ENCODE measurements at places on chromosomes 5 and 9.
A peak's percentile ranks its signal among the peaks of the same experiment; 100 is the strongest.

DNA sequence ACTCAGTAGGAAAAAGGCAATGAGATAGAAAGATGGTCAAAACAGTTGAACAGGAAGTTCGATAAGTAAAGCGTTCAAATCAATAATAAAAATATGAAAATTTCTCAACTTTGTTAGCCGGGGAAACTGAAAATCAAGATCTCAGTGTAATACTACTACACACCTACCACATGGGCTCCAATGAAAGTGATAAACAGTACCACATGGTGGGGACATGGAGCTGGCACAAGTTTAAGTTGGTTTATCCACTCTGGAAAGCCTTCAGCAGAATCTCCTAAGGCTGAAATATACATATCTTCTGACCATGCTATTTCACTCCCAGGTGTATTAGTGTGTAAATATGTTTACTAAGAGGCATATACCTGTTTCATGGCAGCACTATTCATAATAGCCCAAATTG lies 126.8 kb downstream of the NXNL2 start:
- no peak for DNase-seq

GRCh38 chr5:73966451-73966850 lies 340.5 kb downstream of the ARHGEF28 start:
- no peak for DNase-seq

- DNase-seq = no peak
Observed at GRCh38 chr5:14200312-14200990, 57.3 kb downstream of the TRIO start.

DNA sequence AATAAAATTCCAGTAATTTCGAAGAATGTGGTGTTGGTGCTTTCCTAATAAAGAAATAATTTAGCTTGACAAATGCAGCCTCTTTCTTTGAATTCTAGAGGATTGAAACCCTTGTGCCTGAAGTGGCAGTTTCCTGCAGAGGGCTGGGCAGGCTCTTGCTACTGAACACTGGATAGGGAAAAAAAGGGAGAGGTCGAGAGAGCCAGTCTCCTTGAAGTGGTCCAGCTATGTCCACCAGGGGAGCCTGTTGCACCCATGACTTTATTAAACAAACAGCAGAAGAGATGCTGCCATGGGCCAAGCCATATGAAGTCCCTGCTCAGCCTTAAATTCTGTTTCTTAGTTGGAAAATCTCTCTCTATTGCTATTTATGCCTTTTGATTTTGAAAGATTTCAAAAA lies 178.4 kb downstream of the SMARCA2 start:
- no peak for DNase-seq

DNA sequence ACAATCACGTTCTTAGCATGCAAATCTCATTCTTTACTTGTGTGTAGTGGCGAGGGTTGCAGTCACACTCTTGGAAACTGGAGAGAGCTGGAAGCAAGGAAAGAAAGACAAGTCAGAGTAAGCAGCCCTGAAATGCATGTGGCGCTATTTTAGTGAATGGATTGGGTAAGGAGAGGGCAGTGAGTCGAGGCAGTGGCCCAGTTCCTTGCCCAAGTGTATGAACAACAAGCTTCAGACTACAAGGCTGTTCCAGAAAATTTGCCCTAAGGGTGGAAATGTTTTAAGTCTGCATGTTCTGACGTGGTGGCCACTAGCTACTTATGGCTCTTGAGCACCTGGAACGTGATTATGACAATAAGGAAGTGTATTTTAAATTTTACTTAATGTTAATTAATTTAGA lies 59.4 kb upstream of the PTPN3 start:
- DNase-seq = no peak

- no peak for DNase-seq
Observed at GRCh38 chr5:138784590-138784989, 31.4 kb downstream of the CTNNA1 start.

DNA sequence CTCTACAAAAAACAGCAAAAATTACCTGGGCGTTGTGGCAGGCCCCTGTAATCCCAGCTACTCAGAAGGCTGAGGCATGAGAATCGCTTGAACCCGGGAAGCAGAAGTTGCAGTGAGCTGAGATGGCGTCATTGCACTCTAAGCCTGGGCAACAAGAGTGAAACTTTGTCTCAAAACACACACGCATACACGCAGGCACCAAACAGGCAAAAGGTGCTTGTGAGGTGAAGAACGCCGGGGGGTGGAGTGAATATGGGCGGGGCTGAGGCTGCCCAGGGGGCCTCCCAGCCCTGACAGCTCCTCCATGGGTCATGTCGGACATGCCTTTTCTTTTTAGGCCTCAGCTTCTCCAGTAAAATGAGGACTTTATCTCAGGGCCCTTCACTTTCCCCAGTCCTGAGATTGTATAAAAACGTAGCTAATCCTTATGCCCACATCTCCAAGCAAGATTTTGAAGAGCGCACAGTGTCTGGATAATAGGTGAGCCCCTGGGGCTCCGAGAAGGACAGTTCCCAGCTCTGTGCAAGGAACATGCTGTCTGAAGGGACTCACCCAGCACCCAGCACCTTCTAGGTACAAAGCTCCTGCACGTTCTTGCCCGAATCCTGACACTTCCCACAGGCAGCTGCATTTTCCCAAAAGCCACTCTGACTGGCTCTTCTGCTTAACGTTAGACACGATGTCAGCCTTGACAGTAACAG lies 168.3 kb downstream of the COL23A1 start:
- DNase-seq = no peak

GRCh38 chr9:122276096-122276495 lies 11.4 kb downstream of the MRRF start:
- DNase-seq = no peak

- DNase-seq = peak; percentile 67
Observed at GRCh38 chr5:177116631-177117373, 16.8 kb upstream of the NSD1 start.

GRCh38 chr9:129237803-129238202 lies 59.7 kb upstream of the IER5L start:
- no peak for DNase-seq

DNA sequence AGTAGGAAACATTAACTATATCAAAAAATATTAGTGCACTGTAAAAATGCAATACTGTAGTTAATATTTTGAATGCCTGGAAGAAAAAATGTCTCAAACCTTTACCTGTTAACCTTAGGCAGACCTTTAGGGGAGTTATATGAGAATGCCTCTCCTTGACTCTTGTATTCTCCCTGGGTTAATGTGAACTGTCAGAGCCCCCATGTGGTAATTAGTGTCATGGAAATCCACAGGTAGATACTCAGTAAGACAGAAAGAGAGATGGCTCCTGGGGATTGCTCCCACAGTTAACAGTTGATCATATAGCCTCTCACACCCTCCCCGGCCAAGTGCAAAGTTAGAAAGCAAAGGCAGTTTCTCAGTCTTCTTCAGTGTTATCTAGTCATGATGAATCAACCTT lies 742.8 kb downstream of the NR2F1-AS1 start:
- no peak for DNase-seq

- DNase-seq = no peak
Observed at GRCh38 chr9:129023036-129023907, 4.9 kb downstream of the SH3GLB2 start.

DNA sequence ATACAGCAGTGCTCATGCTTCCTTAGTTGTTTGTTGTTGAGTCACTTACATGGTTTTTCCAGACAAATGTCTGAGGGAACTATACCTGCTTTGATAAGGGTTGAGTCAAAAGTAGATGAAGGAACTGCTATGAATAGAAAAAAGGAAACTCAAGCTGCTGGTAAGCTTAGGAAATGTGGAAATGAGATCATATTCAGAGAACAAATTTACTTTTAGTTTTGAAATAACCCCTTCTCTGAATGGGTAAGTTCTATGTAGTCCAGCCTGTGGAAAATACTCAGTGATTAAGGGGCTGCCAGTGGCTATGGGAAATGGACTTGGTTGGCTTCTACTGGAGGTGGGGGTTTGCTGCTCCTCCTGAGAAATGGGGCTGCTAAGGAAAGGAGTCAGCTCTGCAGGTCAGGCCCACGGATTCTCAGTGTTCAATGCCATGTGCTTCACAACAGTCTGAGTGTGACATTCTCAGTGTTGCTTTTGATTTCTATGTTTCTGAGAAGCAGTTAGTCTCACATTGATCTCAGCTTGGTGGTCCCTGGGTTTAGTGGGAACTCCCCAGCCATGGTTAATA lies 47.7 kb upstream of the GLRX start:
- no peak for DNase-seq

- DNase-seq = no peak
Observed at GRCh38 chr5:146040527-146040926, 64.8 kb downstream of the PLAC8L1 start.

DNA sequence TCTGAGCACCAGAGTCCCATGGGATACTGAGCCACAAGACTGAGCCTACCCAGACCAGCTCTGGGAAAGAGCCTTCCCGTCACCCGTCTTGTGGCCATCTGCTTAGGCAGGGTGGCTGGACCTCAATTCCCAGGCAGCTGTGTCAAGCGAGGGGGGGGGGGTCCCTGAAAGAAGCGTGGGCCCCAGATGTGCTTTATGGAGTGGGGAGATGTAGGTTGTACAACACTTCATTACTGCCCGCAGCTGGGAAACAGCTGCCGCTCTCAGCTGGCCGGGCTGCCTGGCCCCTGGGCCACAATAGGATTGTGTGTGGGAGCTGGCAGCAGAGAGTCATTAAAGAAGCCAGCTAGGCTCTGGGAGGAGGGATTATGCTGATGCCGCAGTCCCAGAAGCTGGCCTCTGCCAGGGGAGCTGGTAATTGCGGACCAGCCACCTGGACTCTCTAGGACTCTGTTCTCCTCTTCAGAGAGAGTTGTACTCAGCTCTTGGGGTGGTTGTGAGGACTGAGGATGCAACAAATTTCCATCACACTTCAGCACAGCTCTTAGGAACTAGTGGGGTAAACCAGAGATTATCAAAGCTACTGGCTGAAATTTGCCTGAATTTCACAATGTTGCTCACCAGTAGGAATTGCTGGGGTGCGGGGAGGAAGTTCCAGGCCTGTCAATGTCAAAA lies 145.4 kb downstream of the GADD45G start:
- DNase-seq = no peak

GRCh38 chr9:96450613-96451528 lies 902 bp downstream of the HABP4 start:
- peak; percentile 34 for DNase-seq

DNA sequence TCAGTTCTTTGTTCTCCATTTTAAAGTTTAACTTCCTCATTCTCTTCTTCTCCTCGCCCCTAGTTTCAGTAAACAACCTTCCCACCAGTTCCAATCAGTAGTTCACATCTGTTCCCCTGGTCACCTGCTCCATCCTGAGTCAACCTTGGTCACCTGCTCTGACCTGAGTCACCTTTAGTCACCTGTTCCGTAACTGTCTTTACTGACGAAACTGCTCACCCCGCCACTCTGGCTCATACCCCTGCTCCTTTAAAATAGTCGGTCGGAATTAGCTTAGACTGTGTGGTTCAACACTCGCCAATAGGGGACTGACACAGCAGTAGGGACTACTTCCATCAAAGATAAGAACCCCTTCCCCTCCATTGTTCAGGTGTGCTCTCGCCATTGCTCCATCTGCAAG lies 76.3 kb upstream of the GPBP1 start:
- DNase-seq = no peak

GRCh38 chr9:93110311-93110855 lies 14.4 kb downstream of the CARD19 start:
- DNase-seq = no peak

- no peak for DNase-seq
Observed at GRCh38 chr5:180072256-180072548, 643 bp upstream of the RNF130 start.

DNA sequence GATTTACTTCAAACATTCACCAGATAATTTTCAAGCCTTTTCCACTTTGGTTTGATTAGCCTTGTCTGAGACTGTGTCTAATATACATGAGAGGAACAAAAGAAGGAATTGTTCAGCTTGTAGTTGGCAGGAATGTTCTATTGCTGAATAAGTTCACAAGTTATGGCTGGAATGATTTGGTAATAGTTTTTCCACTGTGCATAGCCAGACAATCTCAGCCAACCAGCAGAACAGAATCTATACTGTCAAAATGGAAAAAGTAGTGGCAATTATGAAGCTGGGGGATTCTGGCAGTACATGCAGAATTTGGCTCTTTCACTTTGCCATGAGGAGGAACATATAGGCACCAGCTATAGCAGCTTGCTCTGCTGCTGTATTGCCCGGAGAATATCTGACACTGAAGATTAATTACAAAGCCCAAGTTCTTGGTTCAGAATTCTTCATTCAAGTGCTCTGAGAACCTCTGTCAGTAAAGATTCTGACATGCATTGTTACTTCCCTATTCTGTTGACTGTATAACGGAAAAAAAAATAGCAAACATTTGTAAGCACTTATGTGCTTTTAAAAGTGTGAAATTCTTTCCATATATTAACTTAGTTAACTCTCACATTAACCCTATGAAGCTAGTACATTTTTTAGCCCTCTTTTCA lies 150.6 kb downstream of the PRR16 start:
- DNase-seq = no peak

DNA sequence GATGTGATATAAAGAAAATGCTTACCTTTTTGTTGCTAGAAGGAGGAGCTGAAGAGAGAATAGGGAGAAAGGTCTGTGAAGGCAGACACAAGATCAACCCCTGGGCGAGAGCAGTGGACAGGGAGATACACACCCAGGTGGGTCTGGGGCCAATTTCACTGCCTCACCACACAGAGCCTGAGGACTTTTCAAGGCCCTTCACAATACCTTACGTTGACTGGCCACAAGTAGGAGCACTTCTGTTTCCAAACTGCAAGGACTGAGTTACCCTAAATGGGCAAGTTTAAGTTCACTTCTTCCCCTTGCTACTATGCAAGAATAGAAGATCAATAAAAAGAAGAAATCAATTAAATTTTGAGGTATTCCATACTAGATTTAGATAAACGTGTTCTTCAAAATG lies 174.5 kb upstream of the SLC12A2 start:
- DNase-seq = no peak

DNA sequence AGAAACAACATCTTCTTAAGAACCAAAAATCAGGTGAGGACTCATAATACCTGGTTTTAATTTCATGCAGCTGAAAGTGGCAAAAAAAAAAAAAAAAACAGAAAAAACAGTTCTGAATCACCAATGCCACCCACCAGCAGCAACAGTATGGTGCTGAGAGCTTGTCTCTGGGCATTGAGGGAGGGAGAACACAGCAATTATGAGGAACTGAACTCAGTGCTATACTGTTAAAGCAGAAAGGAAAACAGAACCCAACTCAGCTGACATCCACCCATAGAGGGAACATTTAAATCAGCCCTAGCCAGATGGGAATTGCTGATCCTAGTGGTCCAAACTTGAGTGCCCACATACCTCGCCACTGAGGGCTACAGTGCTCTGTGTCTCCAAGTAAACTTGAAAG lies 657.9 kb downstream of the ACTL7B start:
- no peak for DNase-seq

DNA sequence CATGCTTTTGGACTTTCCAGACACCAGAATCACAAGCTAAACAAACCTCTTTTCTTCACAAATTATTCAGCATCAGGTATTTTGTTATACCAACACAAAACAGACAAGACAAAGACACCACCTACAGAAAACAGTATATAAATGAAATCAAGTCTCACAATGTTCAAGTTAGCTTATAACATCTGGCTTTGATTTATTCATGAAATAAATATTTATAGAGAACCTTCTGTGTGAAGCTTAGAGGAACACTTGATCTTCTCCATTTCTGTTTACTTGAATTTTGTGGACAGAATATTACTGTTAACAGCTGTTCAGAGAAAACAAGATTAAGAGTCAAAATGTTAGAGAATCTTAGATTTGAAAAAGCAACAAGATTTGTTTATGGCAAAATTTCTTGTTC lies 137.4 kb upstream of the PRR16 start:
- no peak for DNase-seq

- no peak for DNase-seq
Observed at GRCh38 chr9:91062281-91062680, 260.7 kb downstream of the SYK start.

Data from T-helper 9 cell (primary cell).